ENCODE measurements at places on chromosomes 1 and 21.

- no peak for DNase-seq
Observed at GRCh38 chr1:175499595-175500382, 243.6 kb downstream of the TNR start.

GRCh38 chr21:39125752-39126485 is 57.3 kb downstream of the PSMG1 start:
- DNase-seq = no peak

- DNase-seq = peak; percentile 23
Observed at GRCh38 chr1:234772345-234773147, 162.6 kb upstream of the IRF2BP2 start.

- DNase-seq = no peak
Observed at GRCh38 chr1:186207391-186208085, 167.5 kb downstream of the TPR start.

- peak; percentile 42 for DNase-seq
Observed at GRCh38 chr21:33403128-33403785, at the start of gene IFNGR2. TSS of gene IFNGR2 (plus strand) at chr21:33403413. CDS start at chr21:33403544, 131 bp downstream.

DNA sequence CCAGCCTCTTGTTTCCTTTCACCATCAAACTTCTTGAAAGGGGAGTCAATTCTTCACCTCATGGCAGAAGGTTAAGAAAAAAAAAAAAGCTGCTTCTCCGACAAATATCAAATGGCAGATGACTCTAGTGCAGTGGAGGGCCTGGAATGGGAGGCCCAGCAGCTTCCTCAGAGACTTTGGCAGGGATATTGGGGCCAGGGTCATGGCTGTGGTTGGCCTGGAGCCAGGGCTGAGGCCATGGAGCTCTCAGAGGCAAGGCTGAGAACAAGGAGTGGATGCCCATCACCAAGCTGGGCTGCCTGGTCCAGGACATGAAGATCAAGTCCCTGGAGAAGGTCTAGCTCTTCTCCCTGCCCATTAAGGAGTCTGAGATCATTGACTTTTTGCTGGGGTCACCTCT is 18.7 kb downstream of the MTF1 start:
- no peak for DNase-seq

DNA sequence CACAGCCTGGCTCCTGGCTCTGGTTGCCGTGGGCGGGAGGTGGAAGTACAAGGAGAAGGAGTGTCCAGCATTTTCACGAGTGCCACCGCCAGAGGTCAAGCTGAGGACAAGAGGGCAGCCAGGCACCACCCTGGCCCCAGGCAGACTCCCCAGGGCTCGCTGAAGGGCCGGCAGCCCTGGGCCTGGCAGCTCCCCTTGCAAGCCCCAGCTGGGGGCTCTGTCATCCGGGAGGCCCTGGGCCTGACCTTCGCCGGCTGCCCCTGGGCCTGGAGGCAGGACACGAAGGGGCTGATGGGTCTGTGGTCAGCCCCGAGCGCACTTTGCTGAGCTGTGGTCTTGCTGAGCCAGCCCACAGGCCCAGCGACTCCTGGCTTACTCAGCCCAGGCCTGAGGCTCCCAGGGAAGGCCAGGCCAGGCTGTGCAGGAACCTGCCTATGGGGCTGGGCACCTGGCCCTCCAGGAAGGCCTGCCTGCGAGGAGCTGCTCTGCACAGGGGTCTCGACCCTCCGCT is 74.8 kb downstream of the MORN1 start:
- DNase-seq = no peak

DNA sequence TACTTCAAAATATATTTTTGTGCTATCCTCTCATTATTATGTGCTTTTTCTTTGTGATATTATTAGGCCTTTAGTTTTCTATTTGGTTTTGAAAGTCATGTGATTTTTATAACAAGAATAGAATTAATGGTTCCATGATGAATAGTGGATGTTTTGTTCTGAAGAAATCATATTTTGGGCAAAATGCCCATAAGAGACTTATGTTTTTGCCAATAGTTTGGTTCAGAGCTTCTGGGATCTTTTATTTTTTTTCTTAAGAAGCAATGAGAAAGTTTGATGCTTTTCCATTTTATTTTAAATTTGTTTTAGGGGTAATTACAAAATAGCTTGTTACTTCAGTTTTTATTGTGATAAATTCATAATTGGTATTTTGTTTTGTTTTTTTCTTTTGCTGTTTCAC is 49.8 kb downstream of the LYPLAL1 start:
- no peak for DNase-seq

DNA sequence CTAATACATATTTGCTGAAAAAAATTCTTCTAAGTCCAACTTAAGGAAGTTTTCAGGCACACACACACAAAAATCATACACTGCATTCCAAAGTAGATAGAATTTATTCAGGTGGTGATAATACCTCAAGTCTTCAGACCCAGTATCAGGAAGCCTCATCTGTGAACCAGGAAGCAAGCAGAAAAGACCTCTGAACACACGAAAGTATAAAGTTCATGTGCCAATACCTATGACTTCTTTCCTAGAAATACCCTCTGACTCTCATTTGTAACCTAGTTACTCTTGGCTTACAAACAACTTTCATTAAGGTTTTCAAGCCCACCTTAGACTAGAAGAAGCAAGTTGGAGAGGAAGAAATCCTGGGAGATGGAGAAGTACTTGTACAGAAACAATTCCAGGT is 35.7 kb upstream of the IFNLR1 start:
- DNase-seq = no peak

DNA sequence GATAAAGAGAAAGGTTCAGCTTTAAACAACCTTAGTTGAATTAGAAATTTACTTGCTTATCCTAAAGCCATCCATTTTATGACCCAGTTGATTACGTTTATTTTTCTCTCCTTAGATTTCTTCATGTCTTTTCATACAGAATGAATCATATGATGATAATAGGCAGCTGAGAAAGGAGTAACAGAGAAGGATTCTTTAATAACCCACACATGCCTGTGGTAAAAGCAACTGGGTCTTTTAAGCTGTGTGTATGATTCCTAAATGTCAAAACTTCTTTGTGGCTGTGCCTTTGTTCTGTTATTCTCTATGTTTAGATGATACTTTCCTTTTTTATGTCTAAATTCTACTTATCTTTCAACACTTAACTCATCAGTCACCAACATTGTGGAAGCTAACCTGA is 626.5 kb downstream of the NCAM2 start:
- no peak for DNase-seq

- no peak for DNase-seq
Observed at GRCh38 chr1:19038732-19039131, 82.3 kb upstream of the IFFO2 start.

GRCh38 chr1:200991097-200991614 is 32.4 kb downstream of the KIF21B start:
- no peak for DNase-seq

- DNase-seq = no peak
Observed at GRCh38 chr1:95903060-95903459, 669.0 kb downstream of the RWDD3 start.

GRCh38 chr1:206505702-206506355 is 1.5 kb upstream of the RASSF5 start:
- no peak for DNase-seq

- no peak for DNase-seq
Observed at GRCh38 chr1:195908121-195908520, 700.1 kb downstream of the KCNT2 start.

DNA sequence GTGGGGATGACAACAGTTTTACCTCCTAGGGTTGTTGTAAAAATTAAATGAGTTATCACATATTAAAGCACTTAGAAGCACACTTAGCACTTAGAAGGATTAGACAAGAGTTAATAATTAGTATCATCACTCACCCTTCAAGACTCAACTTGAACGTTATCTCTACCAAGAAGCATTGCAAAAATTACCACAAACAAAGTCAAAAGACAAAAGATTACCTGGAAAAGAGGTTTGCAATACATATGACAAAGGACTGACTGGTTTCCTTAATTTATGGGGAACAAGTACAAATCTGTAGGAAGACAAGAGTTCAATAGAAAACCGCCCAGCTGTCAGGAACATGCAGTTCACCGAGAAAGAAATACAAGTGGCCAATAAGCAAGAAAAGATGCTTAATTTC is 93.3 kb upstream of the ATP1A1 start:
- DNase-seq = no peak

GRCh38 chr1:27527223-27527889 is 37.4 kb upstream of the WASF2 start:
- no peak for DNase-seq

GRCh38 chr1:54462597-54463258 is 56.5 kb upstream of the SSBP3 start:
- DNase-seq = no peak

- DNase-seq = no peak
Observed at GRCh38 chr1:16409536-16410152, 27.6 kb downstream of the SPATA21 start.

GRCh38 chr1:59081795-59082194 is 215.1 kb upstream of the FGGY start:
- DNase-seq = no peak

- DNase-seq = no peak
Observed at GRCh38 chr21:45293726-45294401, 6.2 kb upstream of the POFUT2 start.

GRCh38 chr1:62012836-62013235 is 181.8 kb upstream of the L1TD1 start:
- peak; percentile 2 for DNase-seq

- DNase-seq = no peak
Observed at GRCh38 chr1:180505732-180506335, 3.5 kb upstream of the ACBD6 start.

DNA sequence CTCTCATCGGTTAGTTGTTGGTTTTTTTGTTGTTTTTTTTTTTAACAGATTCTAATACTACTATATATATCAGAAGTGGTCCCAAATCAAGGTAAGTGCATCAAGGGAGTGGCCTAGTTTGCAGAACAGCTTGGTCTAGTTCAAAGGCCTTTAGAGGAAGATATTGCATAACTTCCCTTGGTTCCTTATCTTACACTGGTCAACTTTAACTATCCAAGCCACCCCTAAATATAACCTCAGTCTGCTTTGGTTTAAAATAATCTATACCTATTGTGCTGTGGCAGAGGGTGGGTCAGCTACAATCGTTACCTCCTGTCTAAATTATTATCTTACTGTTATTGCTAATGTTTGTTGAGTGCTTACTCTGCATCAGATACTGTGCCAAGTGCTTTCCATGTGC is 6.9 kb downstream of the S100A12 start:
- DNase-seq = no peak

- no peak for DNase-seq
Observed at GRCh38 chr1:232477728-232478127, 152.2 kb downstream of the SIPA1L2 start.

GRCh38 chr1:82366689-82367088 is 566.0 kb downstream of the ADGRL2 start:
- DNase-seq = no peak

GRCh38 chr1:28141685-28142084 is 34.8 kb downstream of the PTAFR start:
- no peak for DNase-seq

DNA sequence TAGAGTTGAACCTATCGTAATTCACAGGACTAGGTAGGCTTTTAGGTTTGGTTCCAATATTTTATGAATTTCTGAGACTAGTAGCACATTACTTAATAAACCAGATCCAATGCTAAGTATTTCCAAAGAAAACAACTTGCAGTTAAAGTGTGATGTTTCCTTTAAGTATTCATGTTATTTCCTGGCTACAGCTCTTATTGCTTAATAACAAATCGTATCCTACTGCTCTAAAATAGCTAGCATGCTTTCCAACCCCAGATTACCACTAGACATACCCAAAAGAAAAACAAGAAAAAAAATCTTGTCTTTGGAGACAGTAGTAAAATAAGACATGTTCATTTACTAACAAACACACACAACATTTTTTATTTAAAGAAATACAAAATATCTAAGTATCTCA is 898 bp downstream of the KRTAP27-1 start:
- no peak for DNase-seq

DNA sequence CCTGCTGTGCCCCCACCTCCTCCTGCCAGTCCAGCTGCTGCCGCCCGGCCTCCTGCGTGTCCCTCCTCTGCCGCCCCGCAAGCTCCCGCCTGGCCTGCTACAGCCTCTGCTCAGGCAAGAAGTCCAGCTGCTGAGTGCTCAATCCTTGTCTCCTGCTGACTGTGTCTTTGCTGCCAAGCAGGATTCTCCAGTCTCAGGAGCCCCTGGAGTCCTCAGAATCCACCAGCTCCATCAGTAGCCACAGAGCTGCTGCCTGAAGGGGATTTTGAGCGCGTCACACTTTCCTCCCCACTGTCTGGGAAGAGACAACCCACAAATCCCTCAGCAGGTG is 973 bp downstream of the KRTAP10-11 start:
- DNase-seq = no peak

DNA sequence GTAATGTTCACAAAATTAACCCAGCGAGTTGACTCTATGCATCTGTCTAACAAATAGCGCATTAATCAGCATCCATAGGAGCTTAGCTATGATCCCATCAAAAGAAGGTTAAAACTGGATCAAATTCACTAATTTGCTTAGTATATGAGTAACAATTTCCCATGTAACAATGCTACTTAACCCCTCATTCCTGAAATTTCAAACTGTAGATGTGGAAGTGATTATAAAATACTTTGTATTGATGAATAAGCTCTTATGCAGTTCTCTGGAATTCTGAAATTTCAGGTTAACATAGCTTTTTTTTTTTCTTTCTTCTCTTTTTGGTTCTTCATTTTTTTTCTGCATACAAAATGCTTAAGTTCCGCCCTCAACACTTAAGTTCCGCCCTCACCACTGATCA is 1272.7 kb downstream of the KCNT2 start:
- no peak for DNase-seq

- DNase-seq = no peak
Observed at GRCh38 chr1:53735681-53736080, 3.3 kb downstream of the GLIS1 start.

DNA sequence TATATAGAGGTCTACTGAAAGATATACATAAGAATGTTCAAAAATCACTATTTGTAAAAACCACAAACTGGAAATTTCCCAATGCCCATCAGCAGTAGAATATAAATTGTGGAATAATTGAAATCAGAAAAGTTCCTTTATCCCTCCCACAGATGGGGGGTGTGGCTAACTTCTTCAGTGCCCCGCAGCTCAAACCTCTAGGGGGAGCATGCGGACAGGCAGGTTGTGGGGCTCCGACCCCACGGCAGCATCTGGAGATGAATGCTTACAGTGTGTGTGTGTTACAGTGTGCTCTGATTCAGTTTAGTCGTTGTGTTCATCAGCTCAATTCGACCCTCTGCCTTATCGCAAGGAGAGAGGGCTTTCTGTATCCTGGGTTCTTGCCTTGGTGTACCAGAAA is 262.1 kb upstream of the LRRC7 start:
- DNase-seq = no peak

DNA sequence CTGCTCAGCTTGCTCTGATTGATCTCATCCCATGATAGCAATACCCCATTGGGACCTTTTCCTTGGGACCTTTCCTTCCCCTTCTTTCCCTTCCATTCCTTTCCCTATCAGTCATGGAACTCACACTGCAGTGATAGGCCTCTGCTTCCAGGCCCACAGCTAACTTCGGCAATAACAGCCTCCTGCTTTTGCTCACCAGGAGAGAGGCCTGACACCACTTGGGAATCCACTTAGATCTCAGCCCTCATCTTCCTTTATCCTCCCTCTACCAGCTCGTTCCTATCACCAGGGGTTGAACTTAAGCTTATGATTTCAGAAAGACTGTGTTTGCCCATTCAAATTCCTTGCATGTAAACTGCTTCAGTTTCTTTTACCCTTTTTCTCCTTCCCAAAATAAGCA is 11.0 kb upstream of the TIPRL start:
- DNase-seq = no peak

Data from substantia nigra (tissue), 51 donors.